ENCODE measurements at places on chromosomes 3 and 15.
A peak's percentile ranks its signal among the peaks of the same experiment; 100 is the strongest.

GRCh38 chr3:162094301-162094700, 597.7 kb downstream of the OTOL1 start:
- no peak for DNase-seq

- peak; percentile 97 for DNase-seq
Observed at GRCh38 chr15:76931397-76932134, at the start of gene RCN2. Gene RCN2, plus strand, starts transcription at chr15:76931749. Its CDS starts 93 bp downstream, at chr15:76931842.

DNA sequence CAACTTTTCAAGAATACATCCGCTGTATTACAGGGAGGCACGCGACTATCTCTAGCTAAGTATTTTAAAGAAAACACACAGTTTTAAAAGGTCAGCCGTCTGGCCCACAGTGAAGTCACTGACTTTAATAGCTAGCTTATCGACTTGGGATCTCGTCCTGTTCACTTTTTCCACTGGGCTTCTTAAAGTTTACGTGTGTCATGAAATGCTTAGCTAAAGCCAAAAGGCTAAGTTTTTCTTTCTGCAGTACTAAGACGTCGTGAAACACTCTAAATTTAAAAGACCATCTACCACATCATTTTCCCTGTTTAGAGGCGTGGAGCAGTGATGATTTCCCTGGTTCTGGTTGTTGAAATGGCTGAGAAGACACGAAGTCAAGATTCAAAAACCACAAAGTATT, 27.1 kb downstream of the LRIG1 start:
- peak; percentile 58 for DNase-seq

DNA sequence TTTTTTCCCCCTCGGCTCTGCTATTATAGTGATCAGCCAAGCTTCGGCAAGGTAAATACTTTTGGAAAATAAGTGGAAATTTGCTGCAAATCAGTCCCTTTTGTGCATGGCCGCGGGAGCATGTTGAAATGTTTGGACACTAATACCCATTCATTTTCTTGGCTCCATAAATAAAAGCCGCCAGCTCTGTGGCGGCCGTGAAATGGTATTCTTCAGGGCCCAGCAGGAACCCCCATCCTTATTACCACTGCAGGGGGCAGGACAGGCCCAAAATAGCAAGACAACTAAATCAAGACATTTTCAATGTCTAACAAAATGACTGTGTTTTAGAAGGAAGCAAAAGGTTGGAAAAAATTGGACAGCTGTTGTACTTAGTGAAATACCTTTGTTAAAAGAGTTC, 362.3 kb downstream of the NR2F2 start:
- DNase-seq = no peak

- DNase-seq = peak; percentile 79
Observed at GRCh38 chr3:187740421-187741399, 4.6 kb downstream of the BCL6 start.

DNA sequence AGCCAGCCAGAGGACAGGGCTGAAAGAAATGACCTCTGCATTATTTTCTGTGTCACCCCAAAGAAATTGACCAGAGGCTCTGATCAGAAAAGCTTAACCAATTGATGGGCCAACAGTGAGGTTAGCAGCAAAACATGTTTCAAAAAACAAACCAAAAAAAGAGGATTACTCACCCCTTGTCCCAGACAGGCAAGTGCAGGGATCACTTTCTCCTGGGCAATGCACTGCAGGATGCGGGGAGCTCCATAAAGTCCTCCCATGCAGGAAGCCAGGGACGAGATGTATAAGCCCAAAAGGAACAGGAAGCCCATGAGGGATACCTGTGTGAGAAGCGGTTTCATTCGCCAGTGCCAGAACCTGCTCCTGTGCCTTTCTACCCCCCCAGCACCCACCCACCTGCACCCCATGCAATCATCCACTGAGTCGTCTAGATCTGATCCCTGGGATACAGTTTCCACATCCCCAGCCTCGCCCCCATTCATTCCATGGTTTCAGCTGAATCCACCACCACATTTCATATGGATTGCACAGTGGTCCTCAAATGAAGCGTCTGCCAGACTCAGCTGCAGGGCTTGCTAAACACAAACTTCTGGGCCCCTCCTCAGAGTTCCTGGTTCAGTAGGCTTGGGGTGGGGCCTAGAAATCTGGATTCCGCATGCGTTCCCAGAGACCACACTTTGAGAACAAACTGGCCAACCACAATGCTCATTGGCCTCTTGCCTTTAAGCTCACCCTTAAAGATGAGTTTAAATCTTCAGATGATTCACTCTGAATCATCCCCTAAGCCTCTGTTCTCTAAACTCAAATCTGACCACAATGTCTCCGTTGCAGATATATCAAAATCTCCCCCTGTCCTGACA, 54.4 kb upstream of the HEG1 start:
- DNase-seq = peak; percentile 57

DNA sequence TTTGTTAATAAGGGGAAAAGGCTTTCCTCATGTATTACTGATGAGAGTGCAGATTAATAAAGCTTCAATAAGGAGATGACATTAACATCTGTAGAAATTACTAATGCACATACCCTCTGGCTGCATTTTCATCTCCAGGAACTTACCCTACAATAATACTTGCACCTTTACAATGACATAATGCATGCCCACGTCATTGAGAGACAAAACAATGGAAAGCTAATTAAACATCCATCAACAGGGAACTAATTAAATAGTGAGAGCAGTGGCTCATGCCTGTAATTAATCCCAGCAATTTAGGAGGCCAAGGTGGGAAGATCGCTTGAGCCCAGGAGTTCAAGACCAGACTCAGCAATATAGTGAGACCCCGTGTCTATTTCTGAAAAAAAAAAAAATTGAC, 32.8 kb upstream of the DET1 start:
- DNase-seq = no peak

- DNase-seq = no peak
Observed at GRCh38 chr3:150097588-150097890, 126.8 kb upstream of the PFN2 start.

DNA sequence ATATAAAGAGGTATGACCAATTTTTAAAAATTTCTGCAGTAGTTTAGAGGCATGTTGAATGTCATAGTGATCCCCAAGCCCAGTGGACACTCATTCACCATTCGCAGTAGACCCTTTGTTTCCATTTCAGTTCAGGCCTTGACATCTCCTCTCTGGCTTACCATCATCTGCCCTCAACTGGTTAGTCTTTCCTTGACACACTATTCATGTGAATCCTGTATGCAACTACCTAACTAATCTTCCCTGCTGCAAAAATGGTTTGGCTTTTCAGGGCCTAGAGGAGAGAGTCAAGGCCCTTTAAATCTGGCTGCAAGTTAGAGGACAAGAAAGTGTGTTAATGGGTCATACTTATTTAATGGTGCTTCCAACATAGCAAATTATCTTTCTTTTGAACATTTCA, 10.9 kb downstream of the APH1B start:
- DNase-seq = no peak

DNA sequence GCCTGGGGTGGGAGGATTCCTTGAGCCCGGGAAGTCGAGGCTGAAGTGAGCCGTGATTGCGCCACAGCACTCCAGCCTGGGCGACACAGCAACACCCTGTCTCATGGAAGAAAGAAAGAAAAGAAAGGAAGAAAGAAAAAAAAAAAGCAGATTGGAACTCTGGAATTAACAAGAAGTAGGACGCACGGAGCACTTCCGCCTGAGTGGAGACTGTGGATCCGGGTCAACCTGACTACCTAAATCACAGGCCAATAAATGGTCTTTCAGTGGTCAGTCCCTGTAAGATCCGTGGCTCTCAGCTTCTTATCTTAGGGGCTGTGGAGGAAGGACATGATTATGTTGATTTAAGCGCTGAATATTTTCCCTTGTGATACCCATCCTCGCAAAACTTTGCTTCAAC, 2.4 kb upstream of the PPARG start:
- DNase-seq = no peak

- no peak for DNase-seq
Observed at GRCh38 chr15:66404532-66404931, 17.8 kb downstream of the MAP2K1 start.

DNA sequence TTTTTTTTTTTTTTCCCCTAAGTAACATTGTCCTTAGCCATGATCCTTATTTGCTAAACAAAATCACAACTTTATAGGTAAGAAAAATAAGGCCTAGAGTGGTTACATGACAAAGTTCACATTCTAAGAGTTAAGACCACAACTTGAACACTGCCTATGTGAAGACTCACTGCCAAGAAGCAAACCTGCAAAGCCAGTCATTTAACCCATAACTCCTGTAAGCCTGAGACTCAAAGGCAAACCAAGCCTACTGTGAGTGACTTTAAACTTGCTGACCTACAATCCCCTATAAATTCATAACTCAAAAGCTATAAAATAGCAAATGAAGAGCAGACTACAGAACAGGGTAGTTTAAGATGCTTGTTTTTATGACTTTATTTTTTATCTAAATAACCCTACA, 12.9 kb upstream of the ANKRD28 start:
- no peak for DNase-seq

DNA sequence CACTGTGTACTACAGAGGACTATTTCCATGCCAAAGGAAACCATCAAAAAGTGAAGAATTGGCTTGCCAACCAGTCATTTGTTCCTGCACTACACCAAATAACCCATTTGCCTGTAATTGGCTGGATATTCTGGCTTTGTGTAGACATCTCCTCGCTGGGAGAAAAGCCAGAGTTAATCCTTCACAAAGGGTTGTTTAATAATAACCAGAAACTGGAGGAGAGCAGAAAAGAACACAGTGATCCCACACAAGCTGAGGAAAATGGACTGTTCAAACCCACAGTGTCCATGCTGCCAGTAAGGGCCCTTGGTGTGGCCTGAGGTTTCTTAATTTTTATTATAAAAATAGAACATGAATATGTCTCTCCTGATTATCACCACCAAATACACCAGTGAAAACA, 294.0 kb downstream of the RORA start:
- DNase-seq = no peak

DNA sequence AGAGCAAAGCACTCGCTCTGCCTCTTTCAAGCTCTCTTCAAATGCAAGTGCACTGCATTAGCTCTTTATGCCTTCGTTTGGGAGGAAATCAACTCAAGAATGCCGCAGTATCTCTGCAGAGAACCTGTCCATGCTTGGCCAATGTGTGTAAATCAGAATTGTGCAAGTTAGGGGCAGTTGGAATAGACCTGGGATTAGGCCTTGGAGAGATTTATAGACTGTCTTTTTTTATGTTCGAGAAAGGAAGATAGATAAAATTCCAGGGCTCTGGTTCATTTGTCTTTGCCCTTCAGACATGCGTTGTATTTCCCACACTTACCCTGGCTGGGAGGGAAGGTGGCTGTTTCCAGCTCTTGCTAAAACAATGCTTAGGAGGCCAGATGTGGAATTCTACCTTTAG, 163.7 kb downstream of the MOBP start:
- DNase-seq = no peak

- DNase-seq = no peak
Observed at GRCh38 chr3:185477316-185477715, 21.5 kb downstream of the TMEM41A start.

DNA sequence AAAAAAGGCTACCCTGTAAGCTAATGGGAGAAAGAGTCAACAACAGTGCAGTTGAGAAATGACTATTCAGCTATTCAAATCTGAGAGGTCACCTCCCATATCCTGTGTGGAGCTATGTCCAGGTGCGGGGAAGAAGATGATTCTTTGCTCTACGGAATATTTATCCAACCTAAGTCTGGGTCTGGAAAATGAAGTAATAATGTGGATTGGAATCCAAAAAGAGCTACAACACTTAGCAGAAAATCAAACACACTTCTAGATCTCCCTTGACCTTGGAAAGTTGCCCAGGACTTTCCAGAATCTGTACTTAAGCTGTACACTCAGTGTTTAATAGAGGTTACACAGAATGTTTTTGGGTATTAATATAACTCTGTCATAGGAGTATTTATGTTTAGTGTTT, 251.9 kb downstream of the NAALADL2 start:
- DNase-seq = no peak

- no peak for DNase-seq
Observed at GRCh38 chr3:98532275-98532637, 478 bp downstream of the GPR15 start.
